ACHN (cell line): ENCODE measurements at places on chromosomes 12 and 14.

GRCh38 chr12:54142114-54142475 is 46.7 kb downstream of the SMUG1 start:
- DNase-seq, result peak; percentile 79

DNA sequence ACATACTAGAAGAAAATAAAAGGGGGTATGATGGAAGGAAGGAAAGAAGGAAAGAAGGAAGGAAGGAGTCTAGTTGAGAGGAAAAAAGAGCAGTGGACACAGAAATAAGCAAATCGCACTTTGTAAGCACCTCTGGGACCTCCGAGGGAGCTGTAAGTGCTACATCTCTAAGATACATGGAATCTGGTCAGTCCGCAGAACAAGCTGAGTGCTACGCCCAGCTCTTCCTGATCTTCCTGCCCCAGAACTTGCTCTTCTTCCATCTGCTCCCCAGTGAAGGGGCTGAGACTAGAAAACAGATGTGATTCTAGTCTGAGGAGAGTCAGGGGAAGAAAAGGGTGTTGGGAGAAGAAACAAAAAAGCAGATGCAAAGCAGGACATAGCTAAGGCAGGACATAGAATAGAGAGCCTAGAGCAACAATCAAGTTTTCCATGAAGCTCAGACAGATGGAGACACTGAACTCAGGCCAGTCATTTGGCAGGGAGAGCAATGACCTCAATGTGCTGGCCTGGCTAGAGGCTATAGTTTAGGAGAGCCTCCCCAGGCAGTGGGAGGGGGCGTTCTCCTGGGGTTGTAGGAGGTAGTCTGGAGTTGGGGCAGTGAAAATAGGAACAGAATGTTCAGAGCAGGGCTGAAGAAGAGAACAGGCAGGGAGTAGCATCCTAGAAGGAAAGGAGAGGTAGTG is 1.7 kb upstream of the MFAP5 start:
- DNase-seq, result no peak

GRCh38 chr12:26204612-26205289 is 9.4 kb downstream of the SSPN start:
- no peak for DNase-seq

DNA sequence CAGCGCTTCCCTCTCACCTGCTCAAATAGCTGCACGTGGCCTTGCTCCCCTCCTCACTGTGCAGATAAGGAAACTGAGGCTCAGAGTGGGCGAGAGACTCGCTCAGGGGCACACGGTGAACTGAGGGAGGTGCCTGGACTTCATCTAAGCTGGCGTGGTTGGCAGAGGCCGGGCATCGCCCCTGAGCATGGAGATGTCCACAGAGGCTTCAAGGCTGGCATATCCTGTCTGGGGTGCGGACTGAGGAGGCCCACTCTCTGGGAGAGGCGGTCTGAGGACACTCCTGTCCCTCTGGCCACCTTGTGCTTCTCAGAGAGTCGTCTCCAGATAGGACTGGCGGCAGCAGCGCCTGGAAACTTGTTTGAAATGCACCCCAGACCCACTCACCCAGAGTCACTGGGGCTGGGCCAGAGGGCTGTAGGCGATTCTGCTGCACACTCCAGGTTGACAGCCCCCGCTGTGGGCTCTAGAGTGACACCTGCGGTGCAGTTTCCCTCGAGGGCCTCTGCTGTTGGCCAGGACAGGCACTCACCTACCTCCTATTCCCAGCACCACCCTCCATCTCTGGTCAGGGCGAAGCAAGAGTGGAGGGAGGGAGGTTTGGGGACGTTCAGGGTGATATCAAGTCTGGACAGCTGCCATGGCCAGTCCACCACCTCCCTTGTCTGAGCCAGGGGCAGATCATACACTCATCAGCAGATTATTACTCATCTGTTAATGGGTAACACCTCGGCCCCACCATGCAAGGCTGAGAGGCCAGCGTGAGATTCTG is 11.2 kb upstream of the LBHD2 start:
- peak; percentile 96 for DNase-seq

- no peak for DNase-seq
Observed at GRCh38 chr14:94058128-94058673, 22.8 kb downstream of the DDX24 start.

- peak; percentile 16 for DNase-seq
Observed at GRCh38 chr12:53626702-53627169, 554 bp upstream of the ATF7 start.

GRCh38 chr14:83467811-83468210 is 1934.2 kb upstream of the SEL1L start:
- DNase-seq, result no peak

GRCh38 chr12:94172031-94172430 is 23.7 kb downstream of the PLXNC1 start:
- DNase-seq, result no peak

- DNase-seq, result no peak
Observed at GRCh38 chr14:99751539-99752485, 41.4 kb upstream of the EML1 start.

DNA sequence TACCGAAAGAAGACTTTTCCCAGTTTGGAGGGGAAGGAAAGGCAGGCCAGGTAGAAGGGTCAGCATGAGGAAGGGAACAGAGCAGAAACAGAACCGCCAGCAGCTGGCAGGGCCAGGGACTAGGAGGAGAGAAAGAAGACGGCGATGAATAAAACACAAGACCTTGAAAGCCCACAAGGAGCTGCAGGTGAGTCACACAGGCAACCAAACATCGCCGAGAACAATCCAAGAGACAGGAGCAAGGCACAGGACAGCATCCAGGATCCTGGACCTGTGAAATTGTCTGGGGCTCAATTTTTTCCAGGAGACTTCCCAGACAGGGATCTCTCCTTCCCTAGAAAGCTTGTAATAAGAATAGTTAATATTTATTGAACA is 47.3 kb downstream of the NUAK1 start:
- DNase-seq, result peak; percentile 58

DNA sequence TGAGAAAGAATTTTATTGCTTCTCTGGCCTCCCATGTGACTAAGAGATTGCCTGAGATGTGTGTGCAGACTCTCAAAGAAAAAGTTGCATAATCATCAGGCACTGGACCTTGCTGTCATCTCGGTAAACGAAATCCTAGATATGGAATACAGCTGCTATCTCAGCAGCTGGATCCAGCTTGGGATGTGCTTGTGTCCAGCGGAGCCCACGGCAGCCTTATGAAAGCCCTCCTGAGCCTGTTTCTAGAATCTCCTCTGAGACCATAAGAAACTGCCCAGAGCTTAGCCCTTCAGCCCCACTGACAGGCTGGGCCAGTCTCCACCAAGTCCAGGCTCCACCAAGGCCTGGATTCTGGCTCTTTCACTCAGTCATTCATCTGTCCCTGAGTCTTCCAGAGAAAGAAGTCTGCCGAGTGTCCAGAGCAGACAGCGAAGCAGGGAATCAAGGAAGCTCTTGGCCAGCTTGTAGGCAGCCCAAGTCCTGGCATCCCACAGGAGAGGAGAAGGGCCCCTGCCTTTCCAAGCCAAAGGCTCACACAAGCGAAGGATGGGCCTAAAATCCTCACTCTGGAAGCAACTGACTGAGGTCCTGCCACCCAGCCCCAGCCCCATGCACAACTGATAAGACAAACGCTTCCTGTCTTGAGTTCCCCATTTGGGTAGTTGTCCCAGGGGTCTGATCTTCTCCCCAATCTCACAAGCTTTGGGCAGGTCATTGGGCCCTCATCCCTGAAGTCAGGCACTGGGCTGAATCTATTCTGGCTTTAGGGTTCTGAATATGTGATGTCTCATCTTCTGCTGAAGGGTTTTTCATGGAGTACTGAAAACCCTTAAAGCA is 97.8 kb downstream of the SEC23A start:
- DNase-seq, result no peak

GRCh38 chr12:31728917-31729640 is at the start of gene AMN1:
AMN1 (minus strand) TSS chr12:31729021; CDS start chr12:31729008, 13 bp downstream.
- peak; percentile 100 for DNase-seq

DNA sequence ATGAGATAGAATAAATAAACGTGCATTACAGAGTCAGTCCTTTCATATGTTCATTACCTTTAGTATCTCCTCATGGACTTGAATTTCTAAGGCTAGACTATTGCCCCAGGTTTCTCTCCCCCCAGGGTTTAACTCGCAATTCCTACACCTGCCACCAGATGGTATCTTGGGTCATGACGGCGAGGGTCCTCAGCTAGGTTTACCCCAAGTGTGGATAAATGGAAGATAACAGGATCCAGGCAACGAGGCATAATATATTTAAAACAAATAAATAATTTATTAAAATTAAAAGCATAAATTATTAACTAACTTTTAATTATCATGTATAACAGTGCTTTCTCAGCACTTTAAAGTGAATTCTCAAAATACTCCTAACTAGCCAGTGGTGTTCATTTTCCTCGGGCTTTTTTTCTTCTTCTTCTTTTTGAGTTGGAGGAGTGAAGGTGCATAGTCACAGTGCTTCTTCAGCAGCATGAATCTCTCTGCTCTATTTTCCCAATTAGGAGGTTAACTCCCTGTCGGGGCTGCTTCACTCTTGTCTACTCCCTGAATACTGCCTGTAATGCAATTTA is 243.5 kb upstream of the CAND1 start:
- DNase-seq, result peak; percentile 66
